CD14-positive monocyte (primary cell): ENCODE measurements at places on chromosomes 16 and 17.

DNA sequence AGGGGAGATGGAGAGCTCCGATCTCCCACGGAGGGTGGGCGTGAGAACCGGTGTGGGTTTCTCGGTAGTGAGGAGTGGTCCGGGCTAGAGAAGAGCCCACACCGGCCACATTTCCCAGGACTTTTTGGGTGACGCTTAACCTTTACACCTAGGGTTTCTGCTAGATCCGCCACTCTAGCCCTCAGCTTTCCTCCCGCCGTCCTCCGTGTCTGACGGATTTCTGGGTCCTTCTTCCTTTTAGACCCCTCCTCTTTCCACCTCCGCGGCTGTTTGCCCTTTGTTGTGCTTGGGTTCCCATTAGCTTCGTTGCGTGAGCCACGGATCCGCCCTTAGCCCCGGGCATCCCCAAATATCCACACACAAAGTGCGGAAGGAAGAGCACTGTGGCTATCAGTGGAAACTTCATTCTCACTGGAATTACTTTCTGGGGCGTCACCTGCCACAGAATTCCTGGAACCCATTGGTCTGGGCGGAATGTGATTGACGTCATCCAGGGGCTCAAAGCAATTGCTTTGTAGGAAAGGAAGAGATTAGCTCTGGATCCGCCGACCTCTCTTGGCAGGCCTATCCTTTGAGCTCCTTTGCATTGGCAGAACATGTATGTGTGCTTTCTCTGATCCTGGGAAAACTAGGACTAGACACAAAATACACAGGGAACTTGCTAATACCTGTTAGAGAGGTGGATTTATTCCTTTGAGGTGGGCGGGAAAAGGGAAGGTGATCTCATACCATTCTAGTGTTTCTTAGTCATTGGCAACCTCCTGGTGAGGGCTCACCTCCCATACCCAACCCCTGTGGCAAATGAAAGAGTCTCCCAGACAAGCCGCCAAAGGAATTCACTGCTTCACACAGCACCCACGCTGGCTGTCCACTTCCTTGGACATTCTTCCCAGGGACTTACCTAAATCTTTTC, 654 bp downstream of the TNFAIP1 start:
- DNase-seq, result no peak

DNA sequence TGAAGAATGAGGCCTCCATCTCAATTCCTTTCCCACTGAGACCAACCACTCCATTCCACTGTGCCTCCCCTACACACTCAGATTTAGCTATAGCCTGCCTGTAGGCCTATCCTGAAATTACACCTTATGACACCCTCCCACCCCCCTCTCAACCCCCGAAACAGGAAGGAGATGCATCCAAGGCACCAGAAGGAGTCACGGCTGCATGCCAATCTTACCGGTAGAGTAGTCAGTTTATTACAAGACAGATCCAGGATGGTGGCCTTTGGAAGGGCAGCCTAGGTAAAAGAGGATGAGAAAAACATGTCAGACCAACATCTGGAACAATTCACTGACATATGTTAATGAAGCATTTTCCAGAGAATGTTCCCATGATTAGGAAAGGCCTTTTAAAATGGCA, 2.6 kb downstream of the LRRC59 start:
- no peak for DNase-seq

DNA sequence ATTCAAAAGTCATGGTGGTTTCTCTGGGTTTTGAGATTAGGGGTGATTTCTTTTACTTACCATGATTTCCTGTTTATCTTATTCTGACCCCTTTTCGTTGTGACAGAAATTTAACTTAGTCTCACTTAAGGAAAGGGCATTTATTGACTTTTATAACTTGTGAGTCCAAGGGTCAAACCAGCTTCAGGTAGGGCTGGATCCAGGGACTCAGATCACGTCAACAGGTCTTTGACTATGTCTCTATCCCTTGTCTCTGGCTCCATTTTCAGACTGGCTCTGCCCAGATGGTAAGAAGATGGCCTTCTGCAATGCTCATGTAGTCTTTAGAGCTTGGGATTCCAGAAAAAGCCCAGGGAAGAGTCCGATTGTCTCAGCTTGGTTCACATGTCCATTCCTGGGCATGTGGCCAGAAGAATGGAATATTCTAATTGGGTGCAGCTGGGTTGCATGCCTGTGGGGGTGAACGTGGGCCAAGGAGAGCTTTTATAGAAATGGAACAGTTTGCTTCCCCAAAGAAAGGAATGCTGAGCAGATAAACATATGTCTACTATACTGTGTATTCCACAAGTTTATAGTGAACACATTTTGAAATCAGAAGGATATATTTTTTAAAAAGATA, 13.4 kb downstream of the USP43 start:
- no peak for DNase-seq

DNA sequence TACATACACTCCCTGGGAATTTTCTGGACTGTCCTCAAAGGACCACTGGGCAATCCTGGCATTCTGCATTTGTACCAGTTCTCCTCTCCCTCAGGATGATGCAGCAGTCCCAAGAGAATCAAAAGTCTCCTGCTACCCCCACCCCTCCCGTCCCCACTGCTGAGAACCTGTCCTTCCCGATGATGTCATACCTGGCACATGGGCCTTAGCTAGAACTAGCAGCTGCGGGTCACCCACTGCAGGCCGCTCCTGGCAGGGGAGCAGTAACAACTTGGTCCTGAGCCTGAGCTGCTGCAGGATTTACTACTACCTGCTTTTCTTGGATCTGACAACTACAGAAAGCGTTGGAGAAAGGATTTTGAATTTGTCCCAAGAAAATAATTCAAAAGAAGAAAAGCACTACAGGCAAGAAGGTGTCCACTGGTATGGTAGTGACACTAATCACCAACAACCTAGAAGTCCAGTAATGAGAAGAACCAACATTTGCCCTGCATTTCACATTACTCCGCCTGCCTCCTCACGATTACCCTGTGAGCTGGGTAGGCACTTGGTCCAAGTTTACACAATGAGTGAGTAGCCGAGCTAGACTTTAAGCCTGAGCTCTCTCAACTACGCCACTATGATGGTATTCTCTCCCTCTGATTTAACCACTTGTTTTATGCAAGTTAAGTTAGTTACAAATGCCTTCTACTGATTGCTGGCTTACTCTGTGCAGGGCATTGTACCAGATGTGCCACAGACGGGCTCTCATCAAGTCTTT, 55.3 kb upstream of the ETV4 start:
- DNase-seq, result no peak

- DNase-seq, result no peak
Measured at GRCh38 chr16:74766729-74767128, 7.9 kb downstream of the FA2H start.

DNA sequence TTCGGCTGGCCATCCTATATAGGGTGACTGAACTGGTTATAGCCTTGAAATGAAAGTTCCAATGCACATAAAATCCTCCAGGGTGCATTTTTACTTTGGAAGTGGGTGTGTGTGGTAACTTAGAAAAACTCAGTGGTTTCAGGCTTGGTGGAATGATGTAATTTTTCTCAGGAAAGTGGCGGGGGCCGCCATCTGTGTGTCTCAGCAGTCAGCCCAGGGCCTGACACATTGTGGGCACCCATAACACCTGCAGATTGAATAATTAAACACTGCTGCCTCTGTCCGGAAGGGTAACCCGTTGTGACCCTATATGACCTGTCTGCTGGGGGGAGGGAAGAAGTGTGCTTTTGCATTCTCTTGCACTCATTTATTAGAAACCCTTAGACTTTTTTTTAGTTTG, 2.2 kb upstream of the PDP2 start:
- peak; percentile 25 for DNase-seq
